Renal pelvis (tissue), 12 donors: ENCODE measurements at places on chromosomes 1 and 21. TPM values are rescaled to one million over a fixed set of nuclear protein-coding genes. Genes with fewer than 3 reads are reported as not detected.
A peak's percentile ranks its signal among the peaks of the same experiment; 100 is the strongest.

GRCh38 chr1:212591922-212592321 is 16.6 kb upstream of the ATF3 start:
- no peak for DNase-seq

GRCh38 chr1:94514095-94514727 is 27.3 kb downstream of the F3 start:
- no peak for DNase-seq

GRCh38 chr1:113530021-113530420 is 139.7 kb downstream of the MAGI3 start:
- DNase-seq: peak; percentile 22

PBX1 gene
- 152 TPM for polyA plus RNA-seq

PALMD gene
- polyA plus RNA-seq: 1.9 TPM
